ENCODE measurements at places on chromosomes 5 and 9. TPM values are rescaled to one million over a fixed set of nuclear protein-coding genes. Genes with fewer than 3 reads are reported as not detected.

GPR151 gene
- total RNA-seq, result not detected

NUP188 gene
- total RNA-seq, result 26.8 TPM

DDX4 gene
- not detected for total RNA-seq

ESM1 gene
- not detected for total RNA-seq

GRCh38 chr9:91558395-91558794, 134.8 kb upstream of the NFIL3 start:
- no peak for DNase-seq

DNA sequence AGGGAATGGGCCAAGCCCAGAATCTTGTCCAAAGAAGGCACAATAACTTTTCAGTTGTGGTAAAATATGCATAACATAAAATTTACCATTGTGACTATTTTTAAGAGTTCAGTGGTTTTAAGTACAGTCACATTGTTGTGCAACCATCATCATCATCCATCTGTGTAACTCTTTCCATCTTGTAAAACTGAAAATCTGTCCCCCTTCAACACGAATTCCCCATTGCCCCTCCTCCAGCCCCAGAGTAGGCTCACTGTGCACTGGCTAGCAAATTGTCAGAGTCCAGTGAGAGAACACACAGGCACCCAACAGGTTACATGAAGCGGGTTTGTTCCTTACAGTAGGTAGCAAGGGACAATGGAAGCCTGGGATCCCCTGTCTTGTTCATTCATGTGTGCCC, 13.7 kb downstream of the BARX1 start:
- no peak for DNase-seq

GRCh38 chr5:150514708-150515211, 6.8 kb downstream of the NDST1 start:
- no peak for DNase-seq

GRCh38 chr5:83321483-83322055, 150.0 kb upstream of the VCAN start:
- no peak for DNase-seq

- no peak for DNase-seq
These were observed 687.1 kb downstream of the TLE1 start for GRCh38 chr9:81002242-81002641.

DNA sequence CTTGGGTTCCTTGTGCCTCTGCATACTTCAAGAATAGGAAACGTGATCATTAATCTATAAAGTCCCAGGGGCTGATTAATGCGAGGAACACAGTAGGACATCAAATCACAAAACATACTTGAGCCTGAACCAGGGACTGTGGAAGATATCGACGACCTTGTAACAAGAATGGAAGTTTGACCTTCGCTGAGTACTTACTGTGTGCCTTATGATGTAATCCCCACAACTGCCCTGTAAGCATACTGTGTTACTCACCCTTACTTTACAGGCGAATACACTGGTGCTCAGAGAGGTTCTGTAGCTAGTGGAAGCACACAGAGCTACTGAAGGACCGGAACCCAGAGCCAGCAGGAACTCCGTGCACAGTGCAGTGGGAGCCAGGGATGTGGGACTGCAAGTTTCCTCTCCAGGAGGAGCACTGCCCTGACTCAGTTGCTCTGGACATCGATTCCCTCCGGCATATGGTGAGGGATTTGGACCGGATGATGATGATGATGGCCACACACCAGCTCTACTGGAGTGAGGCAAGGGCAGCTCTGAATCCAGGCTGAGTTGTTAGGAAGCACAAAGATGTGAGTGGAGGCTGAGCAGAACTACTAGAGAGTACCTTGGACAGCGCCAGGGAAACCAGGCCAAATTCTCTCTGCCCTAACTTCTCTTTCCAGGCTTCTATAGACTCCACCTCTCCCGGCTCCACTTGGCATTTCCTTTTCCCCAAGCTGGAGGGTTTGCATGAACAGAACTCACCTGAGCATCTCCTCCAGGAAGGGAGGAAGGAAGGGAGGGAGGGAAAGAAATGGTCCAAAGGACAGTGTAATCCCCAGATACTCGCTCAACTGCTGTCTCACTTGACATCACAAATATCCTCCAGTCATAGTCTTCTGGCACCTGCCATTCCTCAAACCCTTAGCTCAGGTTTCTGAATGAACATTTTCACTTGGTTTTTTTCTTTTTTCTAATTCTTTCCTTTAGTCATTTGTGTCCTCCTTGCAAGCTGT, 1.5 kb upstream of the GABBR2 start:
- DNase-seq, result no peak

GRCh38 chr5:132754947-132755346, 7.7 kb downstream of the CCNI2 start:
- no peak for DNase-seq

GRCh38 chr5:181008136-181008535, 19.5 kb downstream of the BTNL3 start:
- no peak for DNase-seq

GRCh38 chr9:96195541-96195940, 106.4 kb downstream of the HSD17B3 start:
- no peak for DNase-seq

GRCh38 chr9:136577941-136578625, 32.2 kb upstream of the NOTCH1 start:
- no peak for DNase-seq

All from right atrium auricular region (tissue), 2 donors.